EL (cell line): ENCODE measurements at places on chromosomes 6 and 20.

DNA sequence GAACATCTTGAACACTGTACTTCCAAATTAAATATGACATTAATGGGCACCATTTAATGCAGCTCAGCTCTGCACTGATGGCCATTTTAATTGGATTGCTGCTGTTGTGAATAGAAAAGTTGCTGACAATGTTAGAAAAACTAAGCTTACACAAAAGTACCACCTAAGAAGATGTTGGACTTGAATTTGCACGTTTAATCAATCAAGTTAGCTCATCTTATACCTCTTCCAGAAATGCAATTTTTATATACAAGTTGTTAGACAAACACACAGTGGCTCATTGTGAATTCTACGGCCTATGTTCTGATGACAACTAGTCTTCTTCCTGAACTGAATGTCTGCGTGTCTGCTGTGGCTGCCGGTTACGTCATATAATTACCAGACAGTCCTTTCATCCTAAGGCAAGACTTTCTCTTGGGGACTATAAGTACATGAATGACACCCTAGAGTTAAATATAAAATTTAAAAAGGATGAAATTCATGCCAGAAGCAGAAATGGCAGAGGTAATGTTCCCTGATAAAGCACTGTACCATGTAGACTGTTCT, 330.2 kb downstream of the EPM2A start:
- DNase-seq, result no peak

GRCh38 chr20:62177307-62177706, 5.5 kb upstream of the MTG2 start:
- no peak for DNase-seq

GRCh38 chr6:123655521-123656306, 19.0 kb upstream of the TRDN start:
- DNase-seq, result peak; percentile 6

DNA sequence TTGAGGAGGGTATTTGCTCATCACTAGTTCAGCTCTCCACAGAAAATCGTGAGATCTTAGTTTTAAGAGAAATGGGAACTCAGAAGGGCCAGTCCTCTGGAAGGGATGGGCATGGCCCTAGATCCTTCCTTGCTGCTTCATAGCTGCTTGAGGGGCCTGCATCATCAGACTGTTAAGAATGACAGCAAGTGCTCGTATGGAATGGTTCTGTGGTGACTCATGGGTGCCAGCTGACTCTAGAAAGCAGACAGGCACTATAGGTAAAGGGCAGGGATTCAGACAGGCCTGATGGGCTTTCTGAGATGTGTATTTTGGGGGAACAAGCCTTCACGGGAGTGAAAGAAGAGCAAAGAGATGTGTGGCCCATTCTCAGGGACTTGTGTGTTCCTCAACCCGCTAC, 90.8 kb downstream of the MYLK4 start:
- DNase-seq, result peak; percentile 71

DNA sequence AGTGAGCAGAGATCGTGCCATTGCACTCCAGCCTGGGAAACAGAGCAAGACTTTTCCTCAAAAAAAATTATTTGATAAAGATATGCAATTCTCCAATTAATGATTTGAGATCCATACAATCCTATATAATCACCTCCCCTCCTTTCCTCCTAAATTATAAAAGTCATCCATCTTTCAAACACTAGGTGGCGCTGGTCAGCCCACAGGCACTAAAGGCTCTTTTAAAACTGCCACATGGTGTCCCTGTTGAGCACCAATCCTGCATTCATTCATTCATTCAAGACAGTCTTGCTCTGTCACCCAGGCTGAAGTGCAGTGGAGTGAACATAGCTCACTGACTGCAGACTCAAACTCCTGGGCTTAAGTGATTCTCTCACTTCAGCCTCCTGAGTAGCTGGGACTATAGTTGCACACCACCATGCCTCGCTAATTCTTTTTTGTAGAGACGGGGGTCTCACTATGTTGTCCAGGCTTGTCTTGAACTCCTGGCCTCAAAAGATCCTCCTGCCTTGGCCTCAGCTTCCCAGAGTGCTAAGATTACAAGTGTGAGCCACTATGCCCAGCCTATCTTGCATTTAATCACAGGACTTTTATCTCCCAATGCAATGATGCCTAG, 58.7 kb upstream of the SLC2A12 start:
- peak; percentile 63 for DNase-seq

DNA sequence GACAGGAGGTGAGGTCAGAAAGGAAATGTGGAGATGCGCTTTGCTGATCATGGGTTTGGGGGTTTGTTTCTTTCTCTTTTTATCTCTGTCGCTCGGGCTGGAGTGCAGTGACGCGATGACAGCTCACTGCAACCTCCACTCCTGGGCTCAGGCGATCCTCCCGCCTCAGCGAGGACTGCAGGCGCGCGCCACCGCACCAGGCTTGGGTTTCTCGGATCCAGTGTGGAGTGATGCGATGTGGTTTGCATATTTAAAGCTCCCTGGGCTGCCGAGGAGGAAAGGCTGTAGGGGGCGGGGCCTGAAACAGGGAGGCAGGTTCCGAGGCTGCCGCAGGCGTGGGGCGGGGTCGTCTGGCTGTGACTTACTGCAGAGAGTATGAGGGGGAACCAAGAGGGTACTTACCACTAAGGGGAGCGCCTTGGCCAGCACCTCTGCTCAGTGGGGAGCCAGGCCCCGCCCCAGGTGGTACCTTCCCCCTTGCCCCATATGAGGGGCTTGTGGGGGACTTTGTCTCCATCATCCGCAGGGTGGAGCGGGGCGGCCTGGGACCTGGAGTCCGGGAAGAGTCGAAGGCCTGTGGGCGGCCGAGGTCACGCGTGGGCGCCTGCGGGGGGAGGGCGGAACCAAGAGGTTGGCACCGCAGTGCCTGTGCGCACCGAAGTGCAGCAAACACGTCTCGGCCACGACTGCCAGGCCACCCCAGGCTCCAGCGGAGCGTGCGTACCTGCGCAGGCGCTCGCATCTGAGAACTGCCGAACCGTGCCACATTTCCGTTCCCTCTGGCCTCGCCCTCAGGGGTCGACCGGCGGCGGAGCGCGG, 12.7 kb upstream of the BAK1 start:
- no peak for DNase-seq

DNA sequence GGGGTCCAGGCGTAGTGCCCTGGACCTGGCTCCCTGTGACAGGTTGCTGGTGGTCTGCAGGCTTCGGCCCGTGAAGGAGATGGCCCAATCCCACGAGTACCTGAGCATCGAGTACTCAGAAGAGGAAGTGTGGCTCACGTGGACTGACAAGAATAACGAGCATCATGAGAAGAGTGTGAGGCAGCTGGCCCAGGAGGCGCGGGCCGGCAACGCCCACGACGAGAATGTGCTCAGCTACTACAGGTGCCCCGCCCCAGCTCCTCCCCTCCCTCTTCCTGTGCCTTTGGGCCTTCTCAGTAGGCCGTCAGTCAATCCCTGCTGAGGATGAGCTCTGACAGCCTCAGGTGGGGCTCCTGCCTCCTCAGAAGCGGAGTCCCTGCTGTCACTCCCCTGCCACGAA, 42.6 kb downstream of the UQCC2 start:
- no peak for DNase-seq

- no peak for DNase-seq
Measured at GRCh38 chr6:148545901-148546300, 200.9 kb upstream of the UST start.

DNA sequence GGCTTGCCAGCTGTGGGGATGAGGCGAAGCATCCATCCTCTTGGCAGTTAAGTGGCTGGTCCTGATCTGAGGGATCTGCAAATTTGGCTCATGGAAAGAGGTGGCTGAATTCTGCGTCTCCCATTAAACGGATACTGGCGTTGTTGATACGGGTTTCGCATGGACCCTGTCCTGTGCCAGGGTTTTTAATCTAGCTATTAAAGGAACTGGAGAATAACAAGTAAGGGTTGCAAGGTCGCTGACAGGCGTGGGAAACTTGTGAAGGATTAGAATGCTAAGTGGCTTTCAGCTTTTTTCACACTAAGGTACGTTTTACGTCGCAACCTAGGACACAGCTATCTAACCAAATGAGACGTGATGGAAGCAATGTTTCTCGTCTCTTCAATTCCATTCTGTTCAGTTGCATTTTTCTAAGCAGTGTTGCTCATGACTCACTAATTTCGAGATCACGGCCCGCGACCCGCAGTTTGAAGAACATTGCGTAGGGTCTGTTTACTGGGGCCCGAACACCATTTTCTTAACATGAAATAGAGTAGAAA, 852 bp downstream of the GMNN start:
- DNase-seq, result peak; percentile 66

DNA sequence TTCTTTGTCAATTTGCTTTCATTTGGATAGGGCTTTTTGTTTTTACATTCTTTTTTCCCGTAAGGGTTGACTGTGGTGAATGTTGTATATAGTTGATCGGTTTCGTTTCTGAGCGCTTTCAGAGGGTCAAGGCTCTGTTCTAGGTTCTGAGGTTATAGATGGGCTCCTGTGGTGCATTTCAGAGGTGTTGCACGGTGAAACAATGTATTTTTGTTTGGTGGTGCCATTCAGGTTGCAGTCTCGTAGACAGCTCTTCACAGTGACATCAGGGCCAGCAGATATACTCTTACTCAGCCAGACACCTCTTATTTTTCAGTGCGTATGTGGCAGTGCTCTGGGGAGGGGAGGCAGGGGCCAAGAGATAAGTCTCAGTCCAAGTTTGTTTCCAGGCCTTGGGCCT, 72.1 kb downstream of the SNAP91 start:
- no peak for DNase-seq

- no peak for DNase-seq
Measured at GRCh38 chr20:62321521-62321948, 18.7 kb downstream of the ADRM1 start.

DNA sequence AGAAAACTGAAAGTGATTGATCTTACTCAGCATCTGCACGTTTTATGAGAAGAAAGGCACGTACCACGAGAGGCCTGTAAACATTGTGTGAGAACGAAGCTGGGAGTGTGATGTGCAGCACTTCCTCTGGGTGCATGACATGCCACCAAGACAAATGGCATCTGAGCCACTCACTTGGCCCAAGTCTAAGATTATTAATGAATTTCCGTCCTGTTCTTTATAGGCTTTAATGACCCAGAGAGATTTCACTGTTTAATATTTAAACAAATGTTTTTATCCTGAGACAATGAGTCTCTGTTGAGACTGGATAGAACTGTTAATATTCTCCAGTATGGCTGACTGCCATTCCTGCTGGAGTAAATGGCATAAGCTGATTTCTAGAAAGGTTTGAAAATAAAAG, 172.6 kb upstream of the PHACTR1 start:
- DNase-seq, result no peak

GRCh38 chr20:19024296-19025035, 188.0 kb upstream of the SLC24A3 start:
- DNase-seq, result no peak

- DNase-seq, result no peak
Measured at GRCh38 chr6:29566856-29567255, 7.3 kb upstream of the UBD start.

DNA sequence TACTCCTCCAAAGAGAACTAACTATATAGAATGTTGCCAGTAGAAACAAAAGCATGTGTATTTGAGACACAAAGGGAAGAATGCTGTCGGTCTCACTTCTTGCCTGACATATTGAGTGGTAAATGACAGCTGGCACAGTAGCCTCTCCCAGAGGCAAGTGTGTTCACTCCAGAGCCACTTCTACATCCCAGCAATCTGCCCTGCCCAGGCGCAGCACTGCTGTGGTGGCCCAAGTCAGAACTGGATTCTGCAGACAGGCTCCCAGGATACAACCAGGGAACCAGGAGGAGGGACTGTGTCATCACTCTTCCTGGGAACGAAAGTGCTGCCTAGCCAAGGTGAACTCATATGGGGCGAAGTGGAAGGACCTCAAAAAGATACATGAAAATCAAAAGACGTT, 103.2 kb upstream of the ARMC2 start:
- DNase-seq, result no peak

- no peak for DNase-seq
Measured at GRCh38 chr6:119325559-119326265, 23.8 kb downstream of the MAN1A1 start.

DNA sequence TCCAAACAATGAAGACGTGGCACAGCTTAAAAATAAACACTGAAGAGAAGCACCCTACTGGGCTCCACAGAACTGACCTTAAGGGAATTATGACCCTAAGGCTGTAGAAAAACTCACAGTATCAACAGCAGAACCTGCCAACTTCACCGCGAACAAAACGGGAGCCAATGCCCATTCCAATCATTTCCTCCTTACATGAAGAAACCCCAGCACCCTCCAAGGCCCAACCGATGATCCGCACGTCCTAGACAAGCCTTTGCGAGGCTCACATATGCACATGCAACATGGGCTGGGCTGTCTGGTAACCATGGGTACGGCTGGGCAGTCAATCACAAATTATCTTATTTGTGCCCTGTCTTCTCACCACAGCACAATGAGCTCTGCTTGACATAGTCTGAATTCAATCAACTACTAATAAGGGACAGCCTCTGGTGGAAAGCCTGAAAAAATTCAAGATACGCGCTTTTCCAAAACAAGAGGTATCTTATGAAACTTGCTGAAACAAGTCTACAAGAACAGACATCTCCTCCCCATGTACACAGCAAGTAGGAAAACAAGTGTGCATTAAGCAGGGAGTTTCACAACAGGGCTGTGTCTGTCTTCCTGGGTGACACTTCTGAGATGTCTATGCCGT, 1.7 kb downstream of the DIDO1 start:
- peak; percentile 48 for DNase-seq

GRCh38 chr6:150118203-150118602, 24.6 kb upstream of the PPP1R14C start:
- DNase-seq, result no peak

GRCh38 chr6:54706844-54707605, 139.5 kb upstream of the FAM83B start:
- DNase-seq, result no peak

GRCh38 chr20:37386505-37387251, 40.7 kb downstream of the SRC start:
- DNase-seq, result no peak

- peak; percentile 12 for DNase-seq
Measured at GRCh38 chr20:62772990-62773844, 23.1 kb upstream of the MRGBP start.

DNA sequence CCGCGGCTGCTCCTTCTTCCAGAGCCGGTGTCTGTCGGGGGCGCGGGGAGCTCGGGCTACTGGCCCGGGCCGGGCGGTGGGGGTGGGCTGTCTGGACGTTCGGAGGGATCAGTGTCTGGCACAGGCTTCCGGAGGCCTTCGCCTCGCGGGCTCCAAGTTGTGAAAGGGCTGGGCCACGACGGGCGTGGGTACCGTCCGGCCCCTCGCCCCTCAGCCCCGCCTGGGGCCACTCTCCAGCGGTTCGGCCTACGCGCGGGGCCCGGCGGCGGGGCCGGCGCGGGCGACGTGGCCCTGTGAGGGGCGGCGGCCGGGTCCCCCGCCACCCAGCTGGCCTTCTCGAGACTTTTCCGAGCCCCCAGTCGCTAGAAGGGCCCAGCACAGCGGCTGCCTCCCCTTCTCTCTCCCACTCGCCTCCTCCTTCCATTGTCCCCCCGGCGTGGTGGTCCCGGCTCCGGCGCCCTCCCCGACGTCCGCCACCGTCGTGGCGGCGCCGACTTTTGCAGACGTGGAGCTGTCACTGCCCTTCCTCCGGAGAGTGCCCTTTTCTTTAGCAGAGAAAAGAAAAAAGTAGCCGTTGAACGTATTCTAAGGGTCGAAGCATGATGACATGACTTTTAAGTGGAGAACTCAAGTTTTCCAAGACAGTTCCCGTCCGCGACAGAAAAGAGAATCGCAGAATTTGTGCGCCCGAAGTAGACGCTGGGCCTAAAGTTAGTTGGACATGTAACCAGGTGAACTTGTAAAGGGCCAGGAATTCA, 571 bp downstream of the ITCH start:
- peak; percentile 36 for DNase-seq
